Naive thymus-derived CD8-positive, alpha-beta T cell (primary cell): ENCODE measurements at places on chromosomes 16 and 17.

DNA sequence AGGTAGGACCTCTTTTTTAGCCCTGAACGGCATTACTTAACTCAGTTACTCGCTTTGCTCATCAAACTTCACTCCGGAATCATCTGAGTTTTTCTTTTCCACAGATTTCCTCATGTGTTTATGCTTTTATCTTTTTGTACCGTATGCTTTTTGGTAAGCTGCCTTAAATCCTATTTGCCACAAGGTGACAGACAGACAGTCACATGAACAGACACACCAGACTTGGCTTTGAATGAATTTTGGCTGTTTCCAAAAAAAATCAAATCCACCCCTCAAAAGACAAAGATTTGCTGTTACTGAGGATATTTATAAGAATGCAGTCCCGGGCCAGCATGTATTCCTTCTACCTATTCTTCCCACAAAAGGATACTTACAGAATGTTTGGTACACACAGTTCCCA, 10.9 kb downstream of the GAS7 start:
- DNase-seq = no peak

DNA sequence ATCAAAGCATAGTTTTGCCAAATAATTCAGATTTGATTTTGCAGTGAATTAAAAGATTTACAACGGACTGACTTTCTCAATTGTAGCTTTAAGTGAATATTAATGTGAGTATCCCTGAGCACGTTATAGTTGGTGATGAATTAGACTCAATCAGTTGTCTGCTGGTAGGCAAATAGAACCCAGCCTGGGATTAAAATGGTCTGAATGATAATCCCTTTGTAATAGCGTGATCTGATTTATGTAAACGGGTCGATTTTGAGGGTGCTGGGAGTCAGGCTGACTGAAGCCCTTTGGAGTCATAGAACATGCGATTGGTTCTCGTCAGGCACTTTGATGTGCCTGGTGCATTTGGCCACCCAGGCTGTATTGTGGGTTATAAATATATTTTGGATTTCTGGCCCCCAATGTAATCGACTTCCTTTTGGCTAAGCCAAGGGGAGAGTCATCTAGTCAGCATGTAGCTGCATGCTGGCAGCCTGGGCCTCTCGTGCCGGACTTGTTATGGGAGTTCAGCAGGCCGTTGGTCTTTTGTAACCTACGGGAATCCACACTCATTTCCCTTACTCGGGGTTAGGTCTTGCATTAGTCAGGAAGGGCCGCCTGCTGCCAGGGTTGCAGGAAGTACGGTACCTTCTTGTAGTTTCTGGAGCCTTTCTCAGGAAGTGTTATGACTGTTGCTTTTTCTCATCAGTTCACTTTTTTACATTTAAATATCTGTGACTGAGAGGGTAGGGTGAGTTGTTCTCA, 5.4 kb downstream of the PGS1 start:
- no peak for DNase-seq

DNA sequence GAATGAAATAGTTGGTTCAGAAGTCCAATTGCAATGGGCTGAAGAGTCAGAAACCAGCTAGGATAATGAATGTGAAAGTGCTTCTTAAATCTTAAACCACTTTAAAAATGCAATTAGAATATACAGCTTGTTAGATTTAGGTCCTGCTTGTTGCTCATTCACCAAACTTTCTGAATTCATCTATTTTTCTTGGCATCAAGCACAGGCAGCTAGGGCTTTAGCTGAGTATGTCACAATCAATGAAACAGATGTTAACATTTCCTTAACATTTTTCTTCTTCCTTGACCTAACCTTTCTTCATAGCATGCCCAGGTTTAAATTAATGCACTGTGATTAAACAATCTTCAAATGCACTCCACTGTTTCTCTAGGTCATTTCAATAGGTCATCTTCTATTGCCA, 14.4 kb downstream of the KIF2B start:
- DNase-seq = no peak

GRCh38 chr17:9824797-9825338, 856 bp upstream of the GLP2R start:
- DNase-seq = no peak

DNA sequence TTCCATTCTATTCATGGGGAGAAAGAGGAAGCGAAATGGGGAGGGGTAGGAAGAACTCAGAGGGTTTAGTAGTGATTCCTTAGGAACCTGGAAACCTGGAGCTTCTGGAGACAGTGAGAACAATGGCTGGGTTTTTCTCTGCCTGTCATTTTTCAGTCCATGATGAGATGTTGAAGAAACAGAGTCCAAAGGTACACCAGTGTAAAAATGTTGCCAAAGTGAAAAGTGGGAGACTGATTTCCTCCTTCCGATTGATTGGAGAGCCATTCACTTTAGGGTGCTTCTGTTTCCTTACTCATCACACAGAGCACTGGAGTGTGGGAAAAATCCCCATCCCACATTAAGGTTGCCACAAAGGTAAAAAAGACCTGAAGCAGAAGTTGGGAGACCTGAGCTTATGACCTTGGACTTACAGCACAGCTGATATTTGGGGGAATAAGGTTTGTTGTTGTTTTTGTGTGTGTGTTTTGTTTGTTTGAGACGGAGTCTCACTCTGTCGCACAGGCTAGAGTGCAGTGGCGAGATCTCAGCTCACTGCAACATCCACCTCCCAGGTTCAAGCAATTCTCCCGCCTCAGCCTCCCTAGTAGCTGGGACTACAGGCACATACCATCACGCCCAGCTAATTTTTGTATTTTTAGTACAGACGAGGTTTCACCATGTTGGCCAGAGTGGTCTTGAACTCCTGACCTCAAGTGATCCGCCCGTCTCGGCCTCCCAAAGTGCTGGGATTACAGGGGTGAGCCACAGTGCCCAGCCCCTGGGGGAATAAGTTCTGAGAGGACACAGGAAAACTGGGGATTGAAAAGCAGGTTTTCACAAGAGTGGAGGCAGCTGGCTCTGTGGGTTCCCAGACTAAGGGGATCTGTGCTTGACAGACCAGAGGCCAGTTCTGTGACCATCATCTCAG, 1.4 kb upstream of the DHX8 start:
- no peak for DNase-seq

- no peak for DNase-seq
These were observed 85.0 kb upstream of the DNAJA2 start for GRCh38 chr16:47058295-47059086.

GRCh38 chr17:16191604-16192003, 23.7 kb downstream of the NCOR1 start:
- DNase-seq = no peak

- DNase-seq = no peak
These were observed 4.7 kb downstream of the ZPBP2 start for GRCh38 chr17:39872751-39873150.

DNA sequence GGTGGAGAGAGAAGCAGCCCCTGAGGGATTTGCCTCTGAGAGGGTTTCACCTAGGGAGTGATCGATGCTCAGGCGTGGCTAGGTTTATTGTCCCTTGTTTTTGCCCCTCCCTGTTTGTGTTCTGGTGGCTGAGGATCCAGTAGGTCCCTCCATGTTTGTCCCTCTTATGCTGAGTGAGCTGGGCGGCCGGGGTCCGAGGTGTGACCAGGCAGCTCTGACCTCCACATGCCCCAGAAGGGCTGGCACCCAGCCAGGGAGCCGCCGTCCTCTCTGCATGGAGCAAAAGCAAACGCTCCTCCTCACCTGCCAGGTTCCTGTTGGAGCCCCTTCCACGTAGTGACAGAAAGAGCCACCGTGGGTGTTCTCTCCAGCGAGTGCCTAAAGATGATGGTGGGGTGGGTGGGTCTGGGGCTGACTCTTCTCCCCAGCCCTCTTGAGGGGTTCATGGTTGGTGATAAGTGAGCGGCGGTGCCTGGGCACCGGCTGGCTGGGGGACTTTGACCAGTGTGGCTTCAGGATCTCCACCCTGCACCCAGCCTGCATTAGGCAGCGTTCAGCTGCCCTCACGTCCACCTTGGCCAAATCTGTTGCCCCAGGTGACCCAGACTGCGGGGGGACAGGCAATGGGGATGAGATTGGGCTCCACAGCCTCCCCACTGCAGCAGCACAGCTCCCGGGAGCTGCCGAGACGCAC, 14.1 kb upstream of the NUDT16L1 start:
- no peak for DNase-seq

DNA sequence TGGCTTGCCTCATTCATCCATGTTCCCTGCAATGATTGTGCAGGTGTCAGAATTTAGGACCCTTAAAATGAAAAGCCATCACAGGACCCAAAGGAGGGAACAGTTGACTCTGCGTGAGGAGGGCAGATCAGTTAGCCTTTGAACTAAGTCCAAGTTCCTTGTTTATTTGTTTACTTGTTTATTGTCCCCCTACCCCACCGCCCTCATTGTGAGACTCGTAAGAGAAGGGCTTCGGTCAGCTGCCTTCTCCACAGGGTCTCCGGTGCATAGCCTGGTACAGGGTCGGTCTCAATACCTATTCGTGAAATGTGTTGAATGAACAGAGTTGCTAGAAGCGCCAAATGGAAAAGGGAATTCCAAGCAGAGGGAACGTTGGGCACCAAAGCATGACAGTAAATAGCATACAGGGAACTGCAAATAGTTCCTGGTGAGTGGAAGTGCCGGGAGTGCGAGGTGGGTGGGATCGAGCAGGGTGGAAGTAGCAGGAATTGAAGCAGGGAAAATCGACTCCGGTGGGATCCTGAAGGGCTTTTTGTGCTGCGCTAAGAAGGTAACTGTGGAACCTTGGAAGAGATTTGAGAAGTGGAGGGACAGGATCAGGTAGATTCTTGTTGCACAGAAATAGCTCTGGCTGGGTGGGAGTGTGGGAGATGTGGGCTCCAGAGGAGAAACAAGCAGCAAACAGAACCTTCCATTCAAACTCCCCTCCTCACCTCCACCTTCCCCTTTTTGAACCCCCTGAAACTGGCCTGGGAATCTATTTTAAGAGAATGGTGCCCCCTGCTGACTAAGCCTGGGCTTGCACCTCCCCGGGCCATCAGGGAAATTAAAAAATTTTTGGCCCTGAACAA, 12.7 kb downstream of the SLC35B1 start:
- peak; percentile 65 for DNase-seq

- no peak for DNase-seq
These were observed 80.0 kb downstream of the PCTP start for GRCh38 chr17:55830699-55831471.

- DNase-seq = no peak
These were observed 167.7 kb upstream of the KCNJ16 start for GRCh38 chr17:69907132-69907847.

- DNase-seq = no peak
These were observed 920.3 kb upstream of the GOT2 start for GRCh38 chr16:59654455-59654854.

DNA sequence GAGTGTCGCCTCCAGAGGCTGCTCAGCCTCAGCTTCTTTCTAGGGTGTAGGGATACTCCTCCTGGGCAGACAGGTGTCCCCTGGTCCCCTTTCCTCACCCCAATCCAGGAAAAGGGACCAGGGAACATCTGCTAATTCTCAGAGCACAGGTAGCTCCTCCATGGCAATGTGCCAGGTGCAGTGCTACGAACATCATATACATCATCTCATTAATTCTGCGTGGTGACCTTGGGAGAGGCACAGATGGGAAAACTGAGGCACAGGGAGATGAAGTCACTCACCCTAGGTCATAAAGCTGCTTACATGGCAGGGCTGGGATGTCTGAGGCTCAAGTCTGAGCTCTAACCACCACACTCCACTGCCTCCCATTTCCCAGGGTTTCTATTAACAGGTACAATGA, 11.7 kb downstream of the HDAC5 start:
- no peak for DNase-seq
